ENCODE measurements at places on chromosomes 13 and 19. TPM values are rescaled to one million over a fixed set of nuclear protein-coding genes. Genes with fewer than 3 reads are reported as not detected.

GRCh38 chr13:107284173-107284572, 716.2 kb upstream of the ARGLU1 start:
- peak; percentile 52 for DNase-seq

- DNase-seq = no peak
Observed at GRCh38 chr13:23667750-23668149, 97.5 kb downstream of the TNFRSF19 start.

DNA sequence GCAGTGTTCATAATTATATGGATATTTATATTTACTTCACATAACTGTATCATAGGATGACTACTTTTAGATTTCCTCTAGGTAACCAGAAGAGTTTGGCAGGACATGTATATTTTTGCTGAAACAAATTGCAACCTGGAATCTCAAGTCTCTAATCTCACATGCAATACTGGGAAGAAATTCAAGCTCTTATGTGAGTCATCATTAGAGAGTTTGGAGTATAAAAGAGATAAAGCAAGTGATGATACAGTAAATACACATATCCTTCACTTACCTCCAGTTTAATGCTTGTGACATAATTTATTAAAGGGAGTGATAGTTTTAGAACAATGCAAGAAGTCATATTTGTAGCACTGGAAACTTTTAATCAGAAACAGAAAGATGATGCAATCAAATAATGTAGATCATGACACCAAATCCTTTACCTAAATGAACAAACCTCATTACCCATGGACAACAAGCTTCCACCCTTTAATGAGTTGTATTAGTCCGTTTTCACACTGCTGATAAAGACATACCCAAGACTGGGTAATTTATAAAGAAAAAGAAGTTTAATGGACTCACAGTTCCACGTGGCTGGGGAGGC, 15.8 kb upstream of the OR7A17 start:
- no peak for DNase-seq

DNA sequence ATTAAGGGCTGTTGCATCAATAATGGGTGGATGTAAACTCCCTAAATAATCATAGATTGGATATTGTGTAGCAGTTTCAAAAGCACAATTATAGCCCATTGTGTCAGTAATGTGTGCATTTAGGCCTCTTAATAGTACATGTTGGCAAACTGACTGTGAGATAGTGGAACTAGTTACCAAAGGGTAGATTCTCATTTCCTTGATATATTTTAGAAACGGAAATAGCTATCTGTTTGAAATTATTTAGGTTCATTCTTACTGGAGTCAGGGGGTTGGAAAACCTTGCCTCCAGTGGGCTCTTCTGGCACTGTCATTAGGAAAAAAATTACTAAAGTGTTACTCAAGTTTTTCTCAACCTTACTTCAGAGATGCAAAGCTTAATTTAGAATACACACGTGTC, 1074.9 kb downstream of the PCDH17 start:
- no peak for DNase-seq

DNA sequence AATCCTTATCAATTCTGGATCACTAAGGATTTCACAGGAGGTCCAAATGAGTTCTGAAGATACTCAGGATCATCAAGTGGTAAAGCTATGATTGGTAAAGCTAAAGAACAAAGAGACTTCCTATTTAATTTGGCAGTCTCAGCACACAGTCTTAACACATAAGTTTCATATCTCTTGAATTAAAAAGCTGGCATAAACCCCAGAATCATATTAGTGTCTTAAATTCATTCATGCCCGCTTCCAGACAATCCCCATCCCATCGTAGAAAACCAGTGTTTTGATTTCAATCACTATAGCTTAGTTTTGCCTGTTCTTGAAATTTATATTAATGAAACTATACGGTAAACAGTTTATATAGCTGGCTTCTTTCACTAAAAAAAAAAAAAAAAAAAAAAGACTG, 278.7 kb downstream of the DIAPH3 start:
- no peak for DNase-seq

- DNase-seq = no peak
Observed at GRCh38 chr13:113407103-113407530, 43.2 kb upstream of the GRTP1 start.

DNA sequence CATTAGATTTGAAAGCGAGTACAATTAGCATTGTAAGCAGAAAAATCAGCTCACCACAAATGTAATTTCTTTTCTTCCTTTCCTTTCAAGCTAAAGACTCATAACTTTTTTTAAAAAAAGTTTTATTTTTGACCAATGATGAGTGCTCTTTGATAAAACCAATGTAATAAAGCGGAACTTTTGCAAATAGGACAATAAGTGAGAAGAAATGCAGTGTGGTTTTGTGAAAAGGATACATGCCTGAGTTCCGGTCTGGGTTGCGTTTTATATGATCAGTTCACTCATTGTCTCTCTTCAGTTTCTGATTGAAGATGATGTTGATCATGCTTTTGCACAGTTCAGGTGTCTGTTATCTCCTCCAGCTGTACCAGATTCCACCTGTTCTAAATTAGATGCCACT, 274.4 kb downstream of the KLF12 start:
- DNase-seq = no peak

The CPT1C gene
- 14.1 TPM for total RNA-seq

- DNase-seq = no peak
Observed at GRCh38 chr19:31875591-31875990, 469.8 kb upstream of the ZNF507 start.

The PEAK3 gene
- total RNA-seq = 0.20 TPM

DNA sequence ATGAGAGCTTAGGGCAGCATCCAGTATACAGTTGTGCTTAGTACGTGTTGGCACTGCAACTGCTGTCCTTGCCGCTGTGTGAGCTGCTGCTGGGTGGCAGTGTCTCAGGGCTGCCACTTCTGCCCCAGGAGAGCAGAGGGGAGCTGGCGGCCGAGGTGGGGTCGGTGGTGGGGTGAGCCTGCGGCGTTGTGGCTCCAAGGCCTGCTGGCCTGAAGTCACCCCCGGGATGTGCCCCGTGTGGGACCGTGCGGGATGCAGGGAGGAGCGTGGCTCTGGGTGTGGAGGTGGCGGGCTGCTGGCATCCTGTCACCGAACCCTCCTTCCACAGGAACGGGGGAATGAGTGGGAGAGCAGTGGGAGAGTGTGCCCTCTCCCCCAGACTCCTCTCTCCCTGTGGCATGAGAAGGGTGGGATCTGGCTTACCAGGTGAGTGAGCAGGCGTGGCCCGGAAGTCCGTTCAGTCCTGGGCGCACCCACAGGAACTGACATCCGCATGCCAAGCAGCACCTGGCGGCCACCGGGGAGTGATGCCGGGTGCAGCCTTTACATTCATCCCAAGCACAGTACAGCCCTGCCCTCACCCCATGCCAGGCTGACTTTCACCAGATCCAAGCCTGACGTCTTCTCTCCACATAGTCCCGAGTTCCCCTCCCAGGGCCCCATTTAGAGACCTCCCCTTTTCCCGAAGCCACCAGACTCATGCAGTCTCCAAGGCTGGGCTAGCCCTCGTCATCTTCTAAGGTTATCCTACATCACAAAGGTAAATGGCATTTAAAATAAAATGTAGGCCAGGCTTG, 26.6 kb downstream of the MCF2L start:
- DNase-seq = no peak

GRCh38 chr13:107258599-107259187, 690.8 kb upstream of the ARGLU1 start:
- no peak for DNase-seq

- DNase-seq = no peak
Observed at GRCh38 chr19:40279761-40280607, 5.2 kb downstream of the AKT2 start.

The ATG4D gene
- 5.0 TPM for total RNA-seq

DNA sequence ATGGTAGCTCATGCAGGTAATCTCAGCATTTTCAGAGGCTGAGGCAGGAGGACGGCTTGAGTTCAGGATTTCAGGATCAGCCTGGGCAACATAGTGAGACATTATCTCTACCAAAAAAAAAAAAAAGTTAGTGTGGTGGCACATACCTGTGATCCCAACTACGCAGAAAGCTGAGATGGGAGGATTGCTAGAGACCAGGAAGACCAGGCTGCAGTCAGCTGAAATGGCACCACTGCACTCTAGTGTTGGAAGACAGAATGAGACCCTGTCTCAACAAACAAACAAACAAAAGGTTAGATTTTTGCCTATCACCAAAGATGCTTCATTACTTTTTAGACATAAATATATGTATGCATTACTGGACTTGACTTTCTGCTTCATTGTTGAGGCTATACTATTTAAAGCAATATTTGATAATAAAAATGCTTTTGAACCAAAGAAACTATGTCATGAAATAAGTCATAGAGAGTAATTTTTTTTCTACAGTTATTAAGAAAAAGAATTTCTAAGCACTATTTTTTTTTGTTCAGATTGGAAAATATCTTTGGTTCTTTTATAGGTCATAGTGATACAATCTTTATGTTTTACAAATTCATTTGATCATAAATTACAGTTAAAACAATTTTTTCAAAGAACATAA, 1180.1 kb upstream of the ATXN8OS start:
- DNase-seq = peak; percentile 4

DNA sequence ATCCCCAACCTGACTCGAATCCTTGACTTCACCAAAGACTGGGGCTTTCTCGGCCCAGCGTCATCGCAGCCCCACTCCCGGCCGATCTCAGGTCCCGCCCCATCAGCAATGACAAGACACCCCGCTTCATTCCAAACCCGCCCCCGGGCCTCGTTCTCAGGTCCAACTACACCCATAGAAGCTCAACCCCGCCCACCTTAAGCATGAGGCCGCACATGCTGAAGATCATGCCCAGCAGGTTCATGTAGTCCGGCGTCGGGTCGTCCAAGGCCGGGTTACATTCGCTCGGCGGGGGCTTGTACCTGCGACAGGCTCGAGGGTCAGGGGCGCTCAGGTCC, 2.3 kb downstream of the WDR83 start:
- peak; percentile 69 for DNase-seq

DNA sequence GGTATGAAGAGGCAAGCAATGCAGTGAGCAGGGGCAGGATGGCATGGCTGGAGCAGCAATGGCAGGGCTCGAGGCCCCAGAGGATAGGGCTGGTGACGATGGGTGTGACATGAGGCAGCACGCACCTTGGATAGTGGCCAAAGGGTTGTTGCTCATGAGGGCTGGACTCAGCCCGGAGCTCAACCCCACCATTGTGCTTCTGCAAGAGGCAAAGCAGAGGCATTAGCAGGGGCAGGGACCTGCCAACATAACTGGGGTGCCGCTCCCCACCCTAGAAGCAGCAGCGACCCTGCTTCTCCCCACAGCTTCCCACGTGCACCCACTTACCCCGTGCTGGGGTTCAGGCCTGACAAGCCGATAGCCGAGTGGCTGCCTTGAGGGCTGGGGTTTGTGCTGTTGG, 15.8 kb downstream of the ZNF574 start:
- peak; percentile 86 for DNase-seq

DNA sequence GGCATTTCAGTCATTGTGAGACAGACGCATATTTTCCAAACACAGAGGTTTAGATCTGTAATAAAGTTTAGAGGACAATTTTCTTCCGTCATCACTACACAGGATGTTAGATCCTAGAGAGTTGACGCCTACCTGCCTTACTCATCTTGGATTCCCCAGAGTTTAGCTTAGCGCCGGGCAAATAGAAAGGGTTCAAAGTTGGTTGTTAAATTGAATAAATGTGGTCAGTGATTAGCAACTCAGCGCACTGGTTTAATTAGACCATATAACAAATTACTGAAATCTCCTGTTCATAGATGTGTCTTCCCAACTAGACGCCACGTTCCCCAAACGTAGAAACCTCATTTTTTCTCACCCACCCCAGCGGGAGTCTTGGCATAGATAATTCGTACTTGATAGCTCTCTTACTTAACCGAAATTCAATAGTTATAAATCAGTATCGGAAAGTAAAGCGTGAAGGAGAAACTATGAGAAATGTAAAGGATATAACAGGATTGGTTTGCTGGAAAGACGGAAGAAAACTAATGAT, 726 bp upstream of the UFM1 start:
- DNase-seq = peak; percentile 67

- DNase-seq = no peak
Observed at GRCh38 chr13:52419080-52419479, 13.1 kb upstream of the THSD1 start.

- no peak for DNase-seq
Observed at GRCh38 chr19:1309977-1310852, 24.5 kb downstream of the EFNA2 start.

GRCh38 chr13:39685652-39686051, 30.2 kb downstream of the COG6 start:
- DNase-seq = no peak

DNA sequence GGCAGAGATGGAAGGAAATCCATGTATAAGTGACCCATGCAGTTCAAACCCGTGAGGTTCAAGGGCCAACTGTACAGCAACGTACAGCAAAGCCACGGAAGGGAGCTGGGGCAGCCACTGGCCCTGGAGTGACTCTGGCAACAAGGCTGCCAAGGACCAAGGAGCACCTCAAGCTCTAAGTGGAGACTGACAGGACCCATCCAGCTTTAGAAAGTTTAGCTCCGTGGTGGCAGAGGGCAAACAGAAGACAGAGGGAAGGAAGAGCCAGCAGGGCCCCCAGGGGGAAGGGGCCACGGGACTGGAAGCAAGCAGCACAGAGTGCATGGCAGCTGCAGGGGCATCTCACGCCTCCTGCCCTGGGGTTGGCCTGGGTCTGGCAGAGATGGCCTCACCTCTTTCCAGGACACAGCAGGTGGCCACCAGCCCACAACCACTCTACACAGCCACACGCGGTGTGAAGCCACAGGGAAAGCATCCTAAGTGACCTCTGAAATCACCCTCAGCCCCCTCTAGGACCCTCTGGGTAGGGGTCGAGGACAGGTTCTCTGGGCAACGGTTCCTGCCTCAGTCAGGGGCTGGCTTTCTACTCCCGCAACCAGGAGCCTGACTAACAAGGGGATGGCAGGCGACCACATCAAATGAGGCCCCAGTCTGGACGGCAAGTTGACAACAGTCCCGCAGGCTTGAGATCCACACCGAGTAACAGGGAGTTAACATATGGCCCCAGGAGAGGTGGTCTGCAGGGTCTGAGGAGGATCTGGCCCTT, 3.8 kb downstream of the MIER2 start:
- DNase-seq = no peak

DNA sequence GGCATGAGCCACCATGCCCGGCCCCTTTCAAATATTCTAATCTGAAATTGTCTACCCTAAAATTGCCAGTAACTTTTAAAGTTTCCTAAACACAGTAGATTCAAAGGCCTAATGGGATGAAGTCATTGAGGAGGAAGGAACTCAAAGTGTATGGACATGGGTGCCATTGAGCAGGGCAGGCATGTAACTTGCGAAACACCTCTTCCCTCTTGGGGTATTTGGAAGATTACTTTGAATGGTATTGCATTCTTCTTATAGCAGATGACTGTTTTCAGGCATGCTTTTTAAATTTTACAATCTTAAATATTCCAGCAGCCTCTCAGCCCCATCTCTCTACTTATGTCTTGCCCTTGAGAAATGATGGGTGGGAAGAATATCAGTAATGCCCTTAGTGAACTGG, 21.0 kb downstream of the TM9SF2 start:
- DNase-seq = no peak

- DNase-seq = peak; percentile 41
Observed at GRCh38 chr19:29665826-29666577, 741 bp downstream of the PLEKHF1 start.

GRCh38 chr13:30895773-30896172, 10.3 kb upstream of the MEDAG start:
- peak; percentile 80 for DNase-seq

The ANGPTL8 gene
- not detected for total RNA-seq

- DNase-seq = no peak
Observed at GRCh38 chr13:114230117-114230516, 4.6 kb upstream of the CDC16 start.

The SCEL gene
- not detected for total RNA-seq

Measured in lung microvascular endothelial cell (primary cell).